Cortex of kidney (tissue), 1 donor: ENCODE measurements at places on chromosomes 7 and 10.

GRCh38 chr10:28276384-28276783 is 26.5 kb downstream of the MPP7 start:
- DNase-seq: no peak

DNA sequence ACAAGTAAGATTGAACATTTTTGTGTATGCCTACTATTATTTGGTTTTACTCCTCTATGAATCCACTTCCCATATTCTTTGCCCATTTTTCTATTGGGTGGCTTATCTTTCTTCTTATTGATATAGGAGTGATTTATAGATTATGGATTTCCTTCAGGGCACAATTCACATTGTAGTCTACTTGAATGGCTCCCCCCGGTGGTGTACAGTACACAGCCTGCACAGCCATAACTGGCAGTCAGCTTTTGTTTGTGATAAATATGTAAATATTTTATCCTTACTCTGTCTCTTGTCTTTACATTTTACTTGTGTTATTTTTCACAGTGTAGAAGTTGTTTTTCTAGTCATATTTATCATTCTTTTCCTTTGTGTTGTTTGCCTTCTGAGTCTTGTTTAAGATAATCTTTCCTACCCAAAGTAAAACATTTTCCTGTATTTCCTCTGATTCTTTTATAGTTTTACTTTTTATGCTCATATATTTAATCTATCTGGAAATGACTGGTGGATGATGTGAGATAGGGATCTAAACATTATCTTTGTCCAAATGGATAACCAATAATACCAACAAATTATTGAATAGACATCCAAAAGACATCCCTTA is 23.9 kb upstream of the CALD1 start:
- DNase-seq: no peak

DNA sequence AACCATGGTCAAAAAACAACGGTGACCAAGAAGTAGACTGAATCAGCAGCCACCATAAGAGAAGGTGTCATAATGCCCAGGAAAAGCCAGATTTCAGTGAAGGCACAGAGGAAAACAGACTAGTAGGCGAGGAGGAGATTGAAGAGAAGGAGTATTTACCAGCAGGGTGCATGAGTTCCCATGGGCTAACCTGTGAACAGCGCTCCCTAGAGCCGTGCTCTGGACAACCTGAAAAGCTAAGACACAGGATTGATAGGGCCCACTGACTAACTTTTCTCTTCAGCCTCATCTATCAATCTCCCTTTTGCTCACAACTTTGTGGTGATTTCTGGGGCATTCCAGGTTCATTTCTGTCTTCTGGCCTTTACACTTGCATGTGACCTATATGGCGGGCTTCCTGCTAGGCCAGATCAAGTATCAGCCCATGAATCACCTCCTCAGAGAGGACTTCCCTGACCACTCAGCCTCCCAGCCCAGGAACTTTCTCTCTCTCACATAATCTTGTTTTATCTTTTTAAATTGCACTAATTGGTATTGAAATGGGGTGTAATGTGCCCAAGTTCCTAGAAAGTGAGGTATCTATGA is 12.8 kb downstream of the ANKRD22 start:
- DNase-seq: no peak

DNA sequence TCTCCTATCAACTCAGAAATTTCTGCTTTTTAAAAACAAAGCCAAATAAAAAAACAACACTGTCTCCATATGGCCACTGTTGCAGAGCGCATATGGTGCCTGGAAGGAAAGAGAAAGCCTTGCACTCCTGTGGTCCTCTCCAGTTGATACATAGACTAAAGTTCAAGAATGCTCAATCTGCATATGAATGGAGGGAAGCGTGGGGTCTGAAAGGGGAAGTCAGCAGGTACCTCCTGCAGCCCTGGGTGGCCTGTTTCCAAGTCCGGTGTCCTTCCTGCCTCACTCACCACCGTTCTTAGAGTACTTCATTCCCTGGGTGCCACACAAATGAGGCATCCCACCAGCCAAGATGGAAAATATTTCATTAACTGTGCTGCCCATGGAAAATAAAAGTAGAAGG is 138.3 kb upstream of the PALS2 start:
- no peak for DNase-seq

- no peak for DNase-seq
Observed at GRCh38 chr10:35533565-35533964, 71.6 kb upstream of the GJD4 start.

DNA sequence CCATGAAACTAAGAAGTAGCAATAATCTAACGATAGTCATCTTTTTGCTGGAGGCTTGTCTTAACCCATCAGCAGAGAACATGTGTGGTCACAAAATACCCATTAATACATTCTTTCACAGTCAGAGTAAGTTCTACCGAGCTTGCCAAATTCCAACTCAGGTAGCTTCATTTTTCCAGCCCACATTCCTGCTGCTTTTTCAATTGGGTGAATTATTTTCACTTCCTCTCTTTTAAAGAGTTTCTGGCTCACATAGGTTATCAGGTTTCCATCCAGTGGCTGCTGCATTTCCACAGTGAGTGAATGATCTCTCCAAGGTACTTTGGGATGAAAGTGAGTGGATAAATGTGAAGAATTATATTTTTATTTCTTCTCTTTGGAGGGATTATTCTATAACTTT is 233.1 kb downstream of the SEMA3E start:
- no peak for DNase-seq

DNA sequence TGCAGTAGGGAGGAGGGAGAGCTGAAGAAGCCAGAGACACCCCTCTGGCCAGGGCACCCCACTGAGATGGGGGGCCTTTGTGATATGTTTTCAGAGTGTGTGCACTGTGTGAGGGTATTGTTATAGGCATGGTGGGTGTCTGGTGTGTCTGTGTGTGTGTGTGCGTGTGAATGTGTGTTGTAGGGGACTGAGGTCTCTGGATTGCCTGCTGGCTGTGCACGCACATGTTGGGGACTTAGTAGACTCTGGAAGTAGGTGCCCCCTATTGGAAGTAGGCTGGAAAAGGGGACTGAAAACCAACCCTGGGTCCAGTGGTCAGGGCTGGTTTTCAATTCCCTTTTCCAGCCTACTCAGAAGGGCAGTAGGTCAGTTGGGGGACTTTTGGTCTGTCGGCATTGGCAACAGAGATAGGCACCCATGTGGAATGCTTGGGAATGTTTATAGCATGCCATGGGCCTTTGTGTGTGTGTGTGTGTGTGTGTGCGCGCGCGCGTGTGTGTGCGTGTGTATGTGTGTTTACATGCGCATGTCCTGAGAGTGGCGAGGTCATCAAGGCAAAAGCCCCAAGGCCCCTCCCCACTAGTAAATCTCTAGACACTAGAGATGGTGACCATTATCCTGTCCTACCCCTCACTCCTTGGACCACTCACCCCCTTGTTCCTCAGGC is 78.8 kb downstream of the HIF1AN start:
- DNase-seq: no peak
